ENCODE measurements at places on chromosomes 2 and 18.

DNA sequence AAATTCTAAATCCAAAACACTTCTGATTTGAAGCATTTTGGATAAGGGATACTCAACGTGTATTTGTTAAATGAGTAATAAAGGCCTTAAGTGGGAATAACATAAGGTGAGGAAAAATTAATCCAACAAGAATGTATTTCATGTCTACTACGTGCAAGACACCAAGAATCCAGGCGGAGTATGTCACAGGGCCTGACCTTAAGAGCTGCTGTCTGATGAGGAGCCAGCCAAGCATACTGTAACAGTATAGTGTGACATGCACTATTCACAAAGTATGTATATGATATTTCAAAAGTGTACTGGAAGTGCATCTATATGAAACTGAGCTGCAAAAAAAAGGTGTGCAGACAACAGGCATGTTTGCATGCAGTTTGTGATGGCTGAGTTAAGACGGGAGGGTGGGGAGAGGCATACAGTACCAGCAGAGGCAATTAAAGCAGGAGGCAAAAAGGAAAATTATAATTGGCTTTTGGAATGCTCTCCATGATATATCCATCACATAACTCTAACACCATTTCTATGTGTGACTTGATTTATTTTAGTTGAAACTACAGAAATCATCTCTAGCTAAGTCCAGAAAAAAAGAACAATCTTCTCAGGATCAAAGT is 18.2 kb downstream of the IWS1 start:
- DNase-seq, result no peak

- no peak for DNase-seq
Measured at GRCh38 chr2:176079831-176080539, 3.8 kb downstream of the EVX2 start.

GRCh38 chr2:57444752-57445430 is 601.7 kb upstream of the VRK2 start:
- DNase-seq, result no peak

DNA sequence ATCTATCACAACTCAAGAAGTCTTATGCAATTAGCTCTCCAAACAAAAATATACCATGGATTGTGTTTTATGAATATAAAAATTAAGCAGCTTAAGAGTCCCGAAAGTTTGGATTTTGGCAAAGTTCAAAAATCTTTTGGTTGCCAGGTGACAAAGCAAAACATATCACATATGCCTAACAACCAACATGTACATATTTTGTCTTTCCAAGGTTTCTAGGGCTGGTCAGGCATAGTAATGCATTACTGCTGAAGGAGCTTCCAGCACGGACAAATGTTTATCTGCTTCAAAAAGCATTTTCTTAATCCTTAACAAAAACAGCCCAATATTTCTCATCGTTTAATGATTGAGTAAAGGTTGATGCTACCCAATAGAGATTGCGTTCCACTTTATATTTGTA is 1327.1 kb upstream of the ZEB2 start:
- DNase-seq, result no peak

- DNase-seq, result no peak
Measured at GRCh38 chr2:239559417-239560261, 158.8 kb upstream of the HDAC4 start.

- DNase-seq, result no peak
Measured at GRCh38 chr2:85505551-85506238, 33.3 kb upstream of the MAT2A start.

DNA sequence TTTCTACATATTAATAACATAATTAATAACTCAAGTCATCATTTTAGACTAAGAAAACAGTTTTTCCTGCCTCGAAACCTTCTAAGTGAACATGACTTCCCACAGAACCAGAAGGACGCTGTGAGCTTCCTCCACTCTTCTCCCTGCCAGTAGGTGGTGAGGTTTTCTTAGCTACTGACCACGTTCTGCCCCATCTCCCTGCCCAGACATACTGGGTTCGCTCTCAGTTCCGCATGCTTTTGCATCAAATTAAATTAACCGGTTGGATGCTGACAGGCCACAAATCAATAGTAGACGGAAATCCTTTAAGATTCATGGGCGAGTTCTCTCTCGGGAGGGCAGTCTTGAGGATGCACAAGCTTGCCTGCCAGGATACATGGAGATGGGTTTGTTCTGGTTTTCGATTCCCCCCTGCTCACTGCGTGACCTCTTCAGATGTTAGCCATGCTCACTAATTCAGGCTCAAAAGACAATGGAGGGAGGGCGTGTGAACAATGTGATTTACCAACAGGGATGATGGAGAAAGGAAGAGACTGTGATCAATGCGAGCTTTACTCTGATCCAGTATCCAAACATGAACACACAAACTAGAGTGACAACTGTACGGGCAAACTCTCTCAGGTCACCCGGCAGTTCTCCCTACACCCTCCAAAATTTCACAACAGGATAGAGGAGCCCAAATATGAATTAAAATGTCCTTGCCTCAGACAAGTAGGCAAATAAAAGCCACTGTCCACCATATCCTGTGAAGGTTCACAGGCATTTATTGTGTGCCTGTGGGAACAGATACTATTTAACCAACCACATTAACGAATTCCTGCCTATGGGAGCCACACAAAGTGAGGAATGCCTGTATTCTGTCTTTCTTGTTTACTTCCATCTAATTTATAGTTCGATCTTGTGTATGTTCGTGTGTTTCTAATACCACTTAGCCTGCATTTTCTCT is 375.7 kb downstream of the EIPR1 start:
- DNase-seq, result no peak

GRCh38 chr2:201401815-201402214 is 44.7 kb upstream of the FLACC1 start:
- DNase-seq, result no peak

DNA sequence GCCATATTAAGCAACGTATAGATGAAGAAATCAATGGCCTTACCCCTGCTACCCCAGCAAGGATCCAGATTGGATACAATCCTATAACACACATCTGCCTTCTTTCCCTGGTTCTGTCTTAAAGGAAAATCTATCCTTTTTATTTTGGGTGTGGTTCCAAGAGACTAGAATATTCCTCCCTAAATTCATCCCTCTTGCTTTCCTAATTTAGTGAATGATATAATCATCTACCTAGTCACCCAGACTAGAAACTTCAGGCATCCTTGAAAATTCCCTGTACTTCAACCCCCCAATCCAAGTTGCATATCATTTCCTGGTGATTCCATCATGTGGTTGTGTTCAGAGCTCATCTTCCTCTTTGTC is 35.1 kb upstream of the LPIN1 start:
- no peak for DNase-seq

DNA sequence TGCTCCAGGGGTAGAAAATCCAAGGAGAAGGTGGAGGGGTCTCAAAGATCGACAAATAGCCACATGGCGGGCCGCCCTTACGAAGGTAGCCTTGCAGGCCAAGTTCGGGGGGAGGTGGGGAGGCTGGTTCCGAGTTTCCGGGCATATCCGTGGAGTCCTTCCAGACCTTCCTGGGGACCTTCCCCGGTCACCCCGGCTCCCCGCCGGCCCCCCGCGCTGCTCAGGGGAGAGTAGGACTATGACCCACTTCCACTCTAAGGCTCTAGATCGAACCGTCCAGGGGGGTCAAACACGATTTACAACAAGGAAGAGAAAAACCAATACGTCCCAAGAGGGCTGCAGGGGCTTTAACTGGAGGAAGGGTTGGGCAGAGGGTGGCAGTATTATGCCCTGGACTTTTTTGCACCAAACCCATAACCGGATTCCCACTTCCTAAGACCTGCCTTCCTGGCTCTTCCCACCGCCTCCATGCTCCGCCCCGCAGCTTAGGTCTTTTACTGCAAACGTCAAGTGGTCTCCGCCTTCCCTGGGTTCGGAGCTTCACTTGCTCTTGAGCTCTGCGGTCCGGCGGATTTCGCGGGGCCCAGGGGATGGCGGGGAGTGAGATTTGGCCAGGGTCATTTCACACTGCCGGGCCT is 779 bp upstream of the LYPD6 start:
- DNase-seq, result no peak

DNA sequence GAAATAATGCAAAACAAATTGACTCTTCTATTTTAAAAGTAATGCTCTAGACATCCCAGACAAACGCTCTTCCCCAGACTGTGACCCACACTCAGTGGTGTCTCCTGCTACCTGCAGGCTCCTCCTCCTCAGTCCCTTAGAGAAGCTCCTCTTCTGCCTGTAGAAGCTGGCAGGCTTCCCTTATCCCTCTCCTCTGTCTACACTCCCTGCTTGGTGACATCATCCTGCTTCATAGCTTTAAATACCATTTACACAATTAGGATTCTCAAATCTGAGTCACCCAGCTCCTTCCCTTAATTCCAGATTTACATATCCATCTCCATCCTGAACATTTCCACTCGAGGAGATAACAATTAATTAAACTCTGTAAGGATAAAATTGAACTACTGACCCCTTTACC is 167.9 kb downstream of the FBXO15 start:
- DNase-seq, result no peak

GRCh38 chr2:226087505-226088365 is 688.2 kb downstream of the NYAP2 start:
- DNase-seq, result no peak

- DNase-seq, result no peak
Measured at GRCh38 chr18:42351455-42351854, 396.4 kb downstream of the PIK3C3 start.

- no peak for DNase-seq
Measured at GRCh38 chr18:32422978-32423740, 47.5 kb downstream of the GAREM1 start.

DNA sequence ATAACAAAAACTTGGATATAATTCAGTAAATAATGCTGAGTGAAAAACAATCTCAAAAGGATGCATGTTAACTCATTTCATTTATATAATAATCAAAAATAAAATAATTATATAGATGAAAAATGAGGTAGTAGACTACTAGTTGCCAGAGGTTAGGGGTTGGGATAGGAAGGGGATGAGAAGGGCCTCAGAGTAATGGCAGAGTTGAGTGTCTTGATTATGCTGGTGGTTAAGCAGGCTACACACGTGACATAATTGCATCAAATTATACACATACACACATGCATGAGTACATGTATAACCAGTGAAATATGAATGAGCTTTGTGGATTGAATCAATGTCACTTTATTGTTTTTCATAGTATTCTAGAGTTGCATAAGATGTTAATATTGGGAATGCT is 201.0 kb downstream of the RIT2 start:
- no peak for DNase-seq

DNA sequence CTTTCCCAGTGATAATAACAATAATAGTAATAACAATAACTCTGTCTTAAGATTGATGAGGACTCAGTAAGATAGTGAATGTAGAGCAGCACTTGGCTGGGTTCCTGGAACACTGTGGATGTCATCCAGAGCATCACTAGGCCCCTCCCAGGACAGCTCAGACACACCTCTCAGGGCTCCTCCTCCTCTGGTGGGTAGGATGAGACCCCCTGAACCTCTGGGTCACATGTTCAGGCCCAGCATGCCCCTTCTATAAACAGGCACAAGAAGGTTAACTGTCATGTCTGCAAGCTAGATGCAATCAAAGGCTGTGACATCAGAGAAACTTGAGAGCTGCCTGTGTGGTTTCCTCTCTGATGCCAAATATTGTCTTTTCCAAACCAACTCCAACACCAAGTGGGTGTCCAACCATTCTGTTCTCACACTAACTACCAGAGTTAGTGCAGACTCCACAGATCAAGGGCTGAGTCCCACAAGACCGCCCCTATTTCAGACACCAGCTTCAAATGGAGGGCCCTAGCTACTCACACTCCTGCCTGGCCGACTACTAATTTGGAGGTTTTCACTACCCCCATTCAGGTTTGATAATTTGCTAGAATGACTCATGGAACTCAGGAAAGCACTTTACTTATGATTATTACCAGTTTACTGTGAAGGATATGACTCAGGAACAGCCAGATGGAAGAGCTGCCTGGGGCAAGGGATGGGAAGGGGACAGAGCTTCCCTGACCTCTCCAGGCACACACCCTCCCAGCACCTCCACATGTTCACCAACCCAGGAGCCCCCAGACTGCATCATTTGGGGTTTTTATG is 46.4 kb upstream of the BZW1 start:
- no peak for DNase-seq
